ENCODE measurements at places on chromosomes 7 and 10.

DNA sequence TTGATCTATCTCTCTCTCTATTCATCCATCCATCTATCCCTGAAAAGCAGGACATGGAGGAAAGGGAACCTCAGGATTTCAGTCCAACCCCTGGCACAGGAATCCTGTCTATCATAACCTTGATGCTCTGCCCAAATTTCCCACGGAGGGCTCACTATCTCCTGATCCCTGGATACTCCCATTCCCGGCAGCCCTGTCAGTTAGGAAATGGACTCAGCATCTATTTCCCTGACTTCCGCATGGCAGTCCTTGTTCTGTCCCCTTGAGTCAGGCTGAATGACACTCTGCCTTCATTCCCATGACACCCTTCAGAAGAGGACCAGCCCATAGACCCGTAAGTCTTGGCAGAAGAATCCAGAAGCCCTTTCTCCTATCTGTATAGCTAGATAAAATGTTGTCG is 77.7 kb downstream of the VWA2 start:
- no peak for DNase-seq

DNA sequence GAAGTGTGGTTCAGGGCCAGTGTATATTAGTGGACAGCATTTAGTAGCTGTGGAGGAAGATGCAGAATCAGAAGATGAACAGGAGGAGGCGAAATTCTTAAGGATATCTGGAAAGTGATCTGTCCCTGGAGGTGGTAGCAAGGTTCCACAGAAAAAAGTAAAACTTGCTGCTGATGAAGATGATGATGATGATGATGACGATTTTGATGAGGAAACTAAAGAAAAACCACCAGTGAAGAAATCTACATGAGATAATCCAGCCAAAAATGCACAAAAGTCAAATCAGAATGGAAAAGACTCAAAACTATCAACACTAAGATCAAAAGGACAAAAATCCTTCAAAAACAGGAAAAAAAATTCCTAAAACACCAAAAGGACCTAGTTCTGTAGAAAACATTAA is 26.3 kb downstream of the TM9SF3 start:
- no peak for DNase-seq

- DNase-seq = peak; percentile 42
Measured at GRCh38 chr10:22615819-22616499, 98.4 kb downstream of the PIP4K2A start.

- DNase-seq = no peak
Measured at GRCh38 chr7:69651101-69651590, 52.9 kb downstream of the AUTS2 start.

- no peak for DNase-seq
Measured at GRCh38 chr10:112953174-112954159, 3.4 kb downstream of the TCF7L2 start.

- no peak for DNase-seq
Measured at GRCh38 chr10:75137533-75138438, 26.3 kb downstream of the SAMD8 start.
